ENCODE measurements at places on chromosomes 1 and 21.

DNA sequence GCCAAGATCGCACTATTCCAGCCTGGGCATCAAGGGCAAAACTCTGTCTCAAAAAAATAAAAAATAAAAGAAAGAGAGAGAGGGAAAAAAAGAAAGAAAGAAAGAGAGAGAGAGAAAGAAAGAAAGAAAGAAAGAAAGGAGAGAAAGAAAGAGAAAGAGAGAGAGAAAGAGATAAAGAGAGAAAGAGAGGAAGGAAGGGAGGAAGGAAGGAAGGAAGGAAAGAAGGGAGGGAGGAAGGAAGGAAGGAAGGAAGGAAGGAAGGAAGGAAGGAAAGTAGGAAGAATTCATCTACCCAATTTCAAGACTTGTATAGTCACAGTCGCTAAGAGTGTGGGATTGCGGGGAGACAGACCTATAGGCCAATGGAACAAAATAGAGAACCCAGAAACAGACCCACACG, 290.6 kb downstream of the NPHP4 start:
- DNase-seq: no peak

GRCh38 chr1:198919667-198920398, 281.0 kb downstream of the PTPRC start:
- DNase-seq: no peak

DNA sequence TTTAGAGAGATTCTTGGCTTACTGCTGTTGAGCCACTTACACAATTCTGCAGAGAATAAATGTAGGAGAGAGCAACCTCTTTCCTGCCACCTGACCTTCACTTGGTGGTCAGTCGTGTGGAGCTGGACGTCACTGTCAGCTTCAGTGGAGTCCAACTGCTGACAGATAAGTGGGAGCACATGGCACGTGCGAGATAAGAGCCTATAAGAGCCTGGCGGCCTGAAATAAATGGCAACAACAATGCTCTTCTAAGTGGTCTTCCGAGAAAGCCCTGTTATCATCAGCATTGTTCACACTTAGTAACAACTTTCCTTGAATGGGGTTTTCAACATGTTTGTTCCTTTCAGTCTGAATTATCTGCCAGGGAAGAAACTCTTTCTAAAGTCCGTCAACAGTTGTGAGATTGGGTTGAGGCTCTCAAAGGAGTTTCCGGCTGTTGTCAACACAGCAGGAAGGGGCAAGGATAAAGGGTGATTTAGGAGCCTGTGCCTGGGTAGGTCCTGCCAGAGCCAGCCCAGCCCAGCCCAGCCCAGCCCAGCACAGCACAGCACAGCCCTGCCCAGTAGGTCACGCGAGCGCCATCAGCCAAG, 57.2 kb upstream of the RUNX1 start:
- DNase-seq: no peak

GRCh38 chr1:83818916-83819315, 180.0 kb downstream of the TTLL7 start:
- DNase-seq: no peak

- no peak for DNase-seq
Observed at GRCh38 chr1:1089731-1090423, 15.8 kb upstream of the RNF223 start.

GRCh38 chr1:33932871-33933270, 69.0 kb downstream of the HMGB4 start:
- no peak for DNase-seq

DNA sequence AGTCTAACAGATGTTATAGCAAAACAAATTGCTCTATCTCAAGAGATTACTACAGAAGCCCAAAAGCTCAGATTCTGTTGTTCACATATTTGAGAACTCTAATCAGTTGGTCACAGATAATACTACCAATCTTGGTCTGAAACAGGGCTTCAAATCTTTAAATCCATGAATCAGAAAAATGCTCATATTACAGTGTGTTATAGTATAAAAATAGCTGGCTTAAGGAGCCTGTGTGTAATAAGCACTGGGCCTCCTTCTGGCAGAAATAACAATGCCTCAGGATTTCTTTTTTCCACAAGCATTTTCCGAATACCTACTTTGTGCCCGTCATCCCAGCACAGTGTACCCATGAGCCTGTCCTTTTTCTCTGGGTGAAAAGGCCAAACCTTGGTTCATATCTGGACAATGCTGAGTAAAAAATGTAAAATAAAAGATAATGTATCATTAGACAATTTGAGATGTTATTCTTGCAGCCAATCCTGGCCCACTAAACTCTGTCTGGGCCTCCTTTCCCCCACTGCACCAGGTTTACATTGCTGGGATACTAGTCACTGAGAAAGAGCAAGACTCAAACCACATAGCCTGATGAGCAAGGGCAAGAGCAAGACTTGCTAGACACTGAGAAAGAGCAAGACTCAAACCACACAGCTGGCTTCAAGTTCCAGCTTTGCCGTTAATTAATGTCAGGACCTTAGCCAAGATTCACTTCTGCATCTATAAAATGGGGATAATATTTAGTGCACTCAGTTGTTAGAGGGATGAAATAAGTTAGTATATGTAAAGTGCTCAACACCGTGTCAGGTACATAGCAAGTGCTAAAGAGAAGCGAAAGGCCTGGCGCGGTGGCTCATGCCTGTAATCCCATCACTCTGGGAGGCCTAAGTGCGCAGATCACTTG, 17.0 kb upstream of the ADAR start:
- DNase-seq: no peak

DNA sequence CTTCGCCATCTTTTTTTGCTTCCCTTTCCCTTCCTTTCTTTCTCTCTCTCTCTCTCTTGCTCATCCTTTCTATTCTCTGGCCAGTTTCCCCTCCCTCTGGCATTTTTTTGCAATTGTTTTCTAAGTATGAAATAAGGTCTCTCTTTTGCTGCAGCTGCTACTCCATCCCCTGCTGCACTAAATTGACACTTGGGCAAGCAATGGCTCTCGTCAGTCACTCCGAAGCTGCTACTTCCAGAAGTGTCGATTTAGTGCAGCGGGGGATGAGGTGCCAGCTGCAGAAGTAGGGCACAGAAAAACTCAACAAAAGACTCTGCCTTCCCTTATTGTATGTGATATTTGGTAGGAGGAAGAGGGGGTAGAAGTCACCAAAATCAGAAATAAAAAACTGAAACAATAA, 642.3 kb downstream of the RWDD3 start:
- no peak for DNase-seq

DNA sequence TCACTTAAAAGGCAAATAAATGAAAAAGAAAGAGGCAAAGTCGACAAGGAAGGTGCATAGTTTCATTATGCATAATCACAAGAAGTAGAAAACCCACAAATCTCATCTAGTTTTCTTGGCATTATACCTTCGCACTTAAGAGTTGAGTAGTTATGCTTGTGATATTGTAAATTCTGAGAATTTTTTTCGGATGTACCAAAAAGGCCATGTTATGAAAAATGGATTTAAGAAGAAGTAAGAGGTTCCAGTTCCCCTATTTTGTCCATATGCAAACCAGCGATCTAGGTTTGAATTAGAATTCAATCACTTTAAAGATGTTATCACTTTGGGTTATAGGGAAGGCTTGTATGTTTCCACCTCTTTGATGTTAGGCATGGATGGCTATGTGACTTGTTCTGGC, 7.9 kb upstream of the ERICH3 start:
- no peak for DNase-seq

DNA sequence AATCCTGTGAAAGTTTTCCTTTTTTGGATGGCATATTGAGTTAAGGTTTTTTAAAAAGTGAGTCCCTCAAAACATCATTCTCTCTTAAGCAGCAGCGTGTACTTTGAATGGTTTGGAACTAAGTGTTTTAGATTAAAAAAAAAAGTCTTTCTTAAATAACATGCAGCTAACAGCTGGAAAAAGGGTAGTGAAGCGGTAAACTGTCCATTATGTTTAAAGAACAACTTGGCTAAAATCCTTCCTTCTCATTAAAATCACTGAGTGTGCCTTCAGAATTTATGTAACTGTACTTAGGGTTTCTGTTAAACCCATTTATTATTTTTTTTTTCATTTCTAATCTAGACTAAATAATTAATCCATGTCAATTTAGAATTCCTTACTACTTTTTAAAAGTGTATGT, 254.2 kb upstream of the ADAMTS5 start:
- no peak for DNase-seq

GRCh38 chr1:234756066-234756774, 146.2 kb upstream of the IRF2BP2 start:
- no peak for DNase-seq

- DNase-seq: no peak
Observed at GRCh38 chr1:8914466-8914865, 31.2 kb upstream of the CA6 start.

- peak; percentile 5 for DNase-seq
Observed at GRCh38 chr21:39867198-39867650, at the start of gene PCP4. Gene PCP4, plus strand, starts transcription at chr21:39867438. Its CDS starts 64 bp downstream, at chr21:39867502.

DNA sequence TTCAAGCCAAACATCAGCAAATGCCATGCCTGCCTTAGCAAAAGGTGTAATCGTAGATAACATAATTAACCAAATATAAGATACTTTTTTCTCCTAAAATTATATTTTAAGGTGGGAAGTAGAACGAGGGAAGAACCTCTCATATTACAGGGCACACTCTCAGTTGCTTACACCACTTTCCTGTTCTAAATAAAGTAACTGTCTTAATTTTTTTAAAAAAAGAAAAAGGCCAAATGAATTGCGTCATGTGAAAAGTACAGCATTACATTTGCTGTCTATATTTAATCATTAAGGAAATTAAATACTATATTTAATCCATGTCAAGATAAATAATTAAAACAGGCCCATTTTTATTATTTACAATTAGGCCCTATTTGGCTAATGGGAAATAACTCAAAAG, 23.7 kb downstream of the JAK1 start:
- DNase-seq: no peak

DNA sequence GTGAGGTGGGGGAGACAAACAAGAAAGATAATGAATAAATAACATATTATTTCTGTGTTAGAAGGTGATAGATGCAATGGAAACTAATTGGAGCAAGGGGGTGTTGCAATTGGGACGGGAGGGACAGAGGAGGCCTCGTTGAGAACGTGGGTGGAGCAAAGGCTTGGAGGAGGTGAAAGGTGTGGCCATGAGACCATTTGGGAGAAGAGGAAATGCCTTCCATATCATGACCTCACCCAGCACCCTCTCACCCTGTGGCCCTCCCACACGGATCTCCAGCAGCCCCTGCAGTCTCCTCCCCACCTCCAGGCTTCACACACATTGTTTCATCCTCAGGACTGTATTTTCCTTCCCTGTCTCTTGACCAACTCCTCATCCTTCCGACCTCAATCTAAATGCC, 85.3 kb upstream of the ARHGAP29 start:
- DNase-seq: no peak

- no peak for DNase-seq
Observed at GRCh38 chr1:230174471-230175162, 107.6 kb downstream of the GALNT2 start.

DNA sequence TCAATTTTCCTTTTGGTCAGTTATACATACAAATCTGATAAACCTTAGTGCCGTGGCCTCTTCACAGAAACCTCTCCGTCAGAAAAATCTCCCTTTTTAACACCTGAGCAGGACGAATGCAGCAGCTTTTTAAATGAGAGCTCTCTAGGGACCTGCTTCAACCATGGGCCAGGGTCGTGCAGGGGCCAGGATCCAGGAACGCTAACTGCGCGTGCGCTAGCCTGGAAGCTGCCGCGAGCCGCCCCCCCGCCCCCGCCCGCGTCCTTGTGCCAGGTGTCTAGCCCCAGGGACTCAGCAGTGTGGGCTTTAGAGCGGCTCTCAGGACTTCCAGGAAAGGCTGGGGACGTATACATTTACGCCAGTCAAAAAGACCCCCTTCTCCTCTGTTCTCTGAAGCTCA, 136.8 kb upstream of the FMN2 start:
- no peak for DNase-seq

DNA sequence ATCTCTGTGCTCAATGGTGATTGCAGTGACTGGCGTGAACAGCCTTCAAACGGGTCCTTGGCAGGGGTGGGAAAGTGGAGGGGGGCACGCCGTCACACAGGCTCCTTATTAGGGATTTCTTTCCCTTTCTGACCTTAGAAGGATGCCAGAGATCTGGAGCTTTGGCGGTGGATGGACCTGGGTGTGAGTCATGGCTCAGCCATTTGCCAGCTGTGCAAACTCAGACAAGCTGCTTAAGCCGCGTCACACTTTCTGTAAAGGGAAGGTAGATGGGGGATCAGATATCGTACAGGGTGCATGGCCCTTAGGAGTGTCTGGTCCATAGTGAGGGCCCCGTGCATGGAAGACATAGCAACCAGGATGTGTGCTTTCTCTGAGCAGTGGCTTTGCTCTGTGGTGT, 48.3 kb upstream of the C1orf174 start:
- DNase-seq: no peak

- DNase-seq: peak; percentile 53
Observed at GRCh38 chr21:45923146-45923545, 58.4 kb upstream of the COL6A1 start.

DNA sequence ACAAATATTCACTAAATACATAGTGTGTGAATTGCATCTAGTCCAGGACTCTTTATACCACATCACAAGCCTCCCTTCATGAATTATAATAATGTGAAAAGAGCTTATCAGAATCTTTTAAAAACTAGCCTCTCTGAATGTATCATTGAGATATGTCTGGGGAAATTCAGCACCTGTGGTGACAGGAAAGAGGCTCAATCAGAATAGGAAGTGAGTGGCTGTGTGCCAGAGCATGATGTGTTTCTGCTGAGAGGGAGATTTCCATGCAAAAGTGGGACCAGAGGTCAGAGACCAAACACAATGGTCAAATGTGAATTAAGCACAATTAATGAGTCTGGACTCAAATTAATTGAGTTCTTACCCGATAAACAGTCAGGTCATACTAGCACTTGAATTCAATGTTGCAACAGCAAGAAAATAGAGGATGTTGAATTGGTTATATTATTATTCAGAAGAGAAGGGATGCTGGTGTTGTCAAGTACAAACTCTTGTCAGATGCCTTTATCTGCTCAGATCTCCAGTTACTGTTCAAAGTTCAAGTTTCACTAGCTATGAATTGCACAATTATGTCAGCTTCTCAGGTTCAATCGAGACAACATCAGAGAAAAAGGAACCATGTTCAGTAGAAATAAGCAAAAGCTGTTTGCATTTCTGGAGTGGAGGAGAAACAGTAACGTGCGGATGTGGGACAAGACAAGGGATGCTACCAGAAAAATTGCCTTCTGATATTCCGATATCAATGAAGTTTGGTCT, 226.2 kb downstream of the ZNF326 start:
- DNase-seq: no peak

GRCh38 chr1:151326619-151327222, 495 bp downstream of the PI4KB start:
- peak; percentile 13 for DNase-seq

Data from stimulated activated CD4-positive, alpha-beta T cell treated with anti-CD3 and anti-CD28 coated beads, TNF-alpha, amount 100 ng/mL, for 1 hour (primary cell).